Stimulated activated naive CD4-positive, alpha-beta T cell (primary cell): ENCODE measurements at places on chromosomes 6 and 20.

GRCh38 chr6:74689601-74690000, 516.3 kb downstream of the COL12A1 start:
- DNase-seq, result no peak

GRCh38 chr6:169363590-169363989, 109.9 kb upstream of the THBS2 start:
- no peak for DNase-seq

DNA sequence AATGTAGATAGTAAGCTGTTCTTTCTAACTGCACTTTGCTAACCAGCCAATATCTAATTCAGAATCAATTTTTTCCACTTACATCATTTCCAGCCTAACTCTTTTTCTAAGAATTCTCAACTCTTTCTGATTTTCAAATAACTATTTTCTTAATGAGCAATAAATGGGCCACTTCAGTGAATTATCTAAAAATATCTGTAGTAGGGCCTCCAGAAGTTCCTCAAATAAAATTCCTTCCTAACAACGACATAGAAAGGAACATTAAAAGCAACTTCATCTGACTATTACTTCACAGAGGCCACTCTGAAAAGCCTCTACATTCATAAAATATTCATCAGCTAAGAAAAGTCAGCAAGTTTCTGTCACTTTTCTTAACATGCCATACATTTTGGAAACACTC, 4.8 kb downstream of the COL12A1 start:
- no peak for DNase-seq

DNA sequence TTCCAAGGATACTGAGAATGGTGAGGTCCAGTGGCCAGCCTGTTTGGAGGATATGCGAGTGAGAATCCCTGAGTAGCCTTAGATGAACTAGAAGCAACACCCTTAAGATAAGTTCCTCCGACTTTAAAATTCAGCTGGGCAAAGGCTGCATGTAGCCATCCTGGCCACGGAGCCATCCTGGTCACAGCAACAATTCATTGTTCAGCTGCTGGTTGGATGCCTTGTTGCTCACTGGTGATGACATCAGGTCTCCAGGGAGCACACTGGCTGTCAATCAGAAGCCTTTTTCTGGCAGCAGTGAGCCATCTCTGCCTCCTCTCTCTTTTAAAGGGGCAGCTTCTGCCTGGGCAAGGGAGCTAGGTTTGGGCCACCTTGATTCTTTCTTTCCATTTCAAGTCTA, 22.4 kb upstream of the RIMS4 start:
- no peak for DNase-seq

DNA sequence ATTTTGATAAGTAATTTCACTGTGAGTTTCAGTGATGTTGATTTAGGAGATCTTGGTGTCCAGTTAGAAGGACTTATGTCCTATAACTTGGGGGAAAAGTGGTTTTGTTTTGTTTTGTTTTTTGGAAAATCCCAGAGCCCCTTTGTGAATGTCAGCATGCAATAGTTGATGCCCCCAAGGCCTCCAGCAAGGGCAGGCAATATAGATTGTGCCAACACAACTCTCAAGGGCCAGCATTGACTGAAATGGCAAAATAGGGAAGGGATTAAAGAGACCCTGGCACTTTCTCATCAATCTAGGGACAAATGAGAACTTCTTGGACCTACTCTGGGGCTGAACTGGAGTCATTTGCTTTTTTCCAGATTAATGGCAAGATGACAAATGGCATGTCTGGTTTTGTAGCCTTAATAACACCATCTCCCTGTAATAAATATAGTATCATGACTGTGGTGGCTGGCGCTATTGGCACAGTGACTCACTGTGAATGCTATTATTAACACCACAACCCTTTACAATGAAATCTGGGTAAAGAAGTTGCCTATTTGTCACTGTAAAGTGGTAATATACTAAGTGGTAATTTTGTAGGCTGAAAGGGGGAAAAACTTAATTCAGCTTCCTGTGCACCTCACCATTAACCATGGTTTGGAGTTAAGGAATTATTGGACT, 51.8 kb downstream of the ABRACL start:
- no peak for DNase-seq

- peak; percentile 72 for DNase-seq
Observed at GRCh38 chr6:37698264-37699137, 818 bp upstream of the MDGA1 start.

DNA sequence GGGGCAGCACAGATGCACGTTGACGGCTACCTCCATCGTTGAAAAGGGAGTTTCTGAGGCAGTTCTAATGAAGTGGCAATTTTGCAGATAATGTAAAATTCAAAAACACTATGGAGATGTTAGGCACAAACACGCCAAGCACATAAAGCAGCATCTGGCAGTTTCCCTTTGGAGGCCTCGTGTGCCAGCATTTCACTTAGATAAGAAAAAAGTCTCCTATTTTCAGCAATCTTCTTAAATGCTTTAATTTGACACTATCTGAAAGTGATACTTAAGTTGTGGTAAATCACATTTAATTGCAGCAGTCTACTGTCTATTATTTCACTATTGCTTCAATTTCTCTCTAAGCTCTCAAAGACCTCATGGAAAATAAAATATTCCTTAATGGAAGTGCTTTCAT, 125.3 kb upstream of the PROKR2 start:
- DNase-seq, result no peak

DNA sequence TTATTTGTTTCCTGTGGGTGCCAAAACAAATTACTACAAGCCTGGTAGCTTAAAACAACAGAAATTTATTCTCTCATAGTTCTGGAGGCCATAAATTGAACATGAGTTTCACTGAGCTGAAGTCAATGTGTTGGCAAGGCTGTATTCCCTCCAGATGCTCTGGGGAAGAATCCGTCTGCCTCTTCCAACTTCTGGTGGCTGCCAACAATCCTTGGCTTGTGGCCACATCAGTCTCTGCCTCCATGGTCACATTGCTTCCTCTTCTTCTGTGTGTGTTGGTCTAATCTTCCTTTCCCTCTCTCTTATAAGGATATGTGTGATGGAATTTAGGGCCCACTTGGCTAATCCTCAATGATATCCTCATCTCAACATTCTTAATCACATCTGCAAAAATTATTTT, 92.8 kb upstream of the EPB41L1 start:
- DNase-seq, result no peak

DNA sequence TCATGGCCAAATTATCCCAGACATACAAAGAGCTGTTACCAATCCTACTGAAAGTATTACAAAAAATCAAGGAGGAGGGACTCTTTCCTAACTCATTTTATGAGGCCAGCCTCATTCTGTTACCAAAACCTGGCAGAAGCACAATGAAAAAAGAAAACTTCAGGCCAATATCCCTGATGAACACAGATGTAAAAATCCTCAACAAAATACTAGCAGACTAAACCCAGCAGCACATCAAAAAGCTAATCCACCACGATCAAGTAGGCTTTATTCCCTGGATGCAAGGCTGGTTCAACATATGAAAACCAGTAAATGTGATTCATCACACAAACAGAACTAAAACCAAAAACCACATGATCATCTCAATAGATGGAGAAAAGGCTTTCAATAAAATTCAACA, 109.2 kb downstream of the C6orf118 start:
- no peak for DNase-seq

- DNase-seq, result peak; percentile 46
Observed at GRCh38 chr20:47727170-47727880, 58.0 kb downstream of the SULF2 start.

DNA sequence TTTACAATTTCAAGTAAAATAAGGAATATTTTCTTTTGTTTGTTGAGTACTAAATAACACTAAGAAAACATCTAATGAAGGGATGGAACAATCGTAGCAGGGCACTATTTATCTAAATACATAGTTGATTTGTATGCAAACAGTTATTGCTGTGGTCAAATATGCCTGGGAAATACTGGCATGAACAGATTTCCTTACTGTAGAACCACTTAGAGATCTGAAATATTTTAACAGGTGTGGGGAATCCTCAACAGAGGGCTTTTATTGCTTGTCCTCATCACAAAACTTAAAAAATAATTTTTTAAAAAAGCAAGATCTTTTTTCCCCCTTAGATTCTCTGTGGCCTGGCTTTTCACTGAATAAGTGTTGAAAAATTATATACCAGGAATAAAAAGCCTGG, 233.0 kb upstream of the FAM83B start:
- DNase-seq, result no peak

DNA sequence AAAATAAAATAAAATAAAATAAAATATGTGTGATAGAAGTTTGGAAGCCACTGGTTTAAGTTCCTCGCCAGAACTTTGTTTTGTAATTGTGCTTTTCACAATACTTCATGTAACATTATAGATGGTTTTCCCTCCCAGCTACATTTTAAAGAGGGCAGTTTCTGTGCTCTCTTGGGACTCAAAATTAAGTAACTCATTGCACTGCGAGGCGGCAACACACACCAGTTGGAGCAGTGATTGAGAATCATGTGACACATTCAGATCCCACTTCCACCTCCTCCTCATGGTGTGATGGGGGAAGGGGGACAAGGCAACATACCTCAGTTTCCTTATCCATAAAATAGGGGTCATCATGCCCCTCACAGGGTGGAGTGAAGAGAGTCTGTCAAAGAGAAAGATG, 7.5 kb downstream of the C2 start:
- DNase-seq, result no peak

- no peak for DNase-seq
Observed at GRCh38 chr6:136611746-136612145, 61.5 kb upstream of the MAP7 start.

- DNase-seq, result no peak
Observed at GRCh38 chr6:103538381-103538780, 1321.3 kb downstream of the HACE1 start.

GRCh38 chr6:39666706-39667489, 58.3 kb downstream of the KIF6 start:
- no peak for DNase-seq

GRCh38 chr20:53278555-53278954, 306.4 kb downstream of the TSHZ2 start:
- DNase-seq, result no peak

DNA sequence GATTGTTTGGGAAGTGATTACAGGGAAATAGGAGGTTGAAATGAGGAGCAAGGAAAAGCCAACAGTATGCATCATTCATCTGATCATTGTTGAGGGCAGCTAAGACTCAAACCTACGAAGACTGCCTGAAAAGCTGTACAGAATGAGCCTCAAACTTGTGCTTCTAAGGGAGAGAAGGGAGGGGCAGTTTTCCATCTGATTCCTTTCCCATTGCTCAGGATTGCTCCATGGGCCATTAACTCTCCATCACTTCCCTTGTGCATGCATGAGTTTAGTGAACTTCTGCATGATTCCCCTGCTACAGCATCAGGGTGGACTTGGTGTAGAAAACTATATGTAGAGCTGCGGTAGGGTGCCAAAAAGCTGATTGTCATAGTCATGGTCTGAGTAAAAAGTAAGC, 742.7 kb upstream of the SLC35B3 start:
- DNase-seq, result no peak

- DNase-seq, result peak; percentile 79
Observed at GRCh38 chr6:31079656-31080261, 32.6 kb downstream of the C6orf15 start.

GRCh38 chr20:63765082-63765873, 25.7 kb downstream of the SLC2A4RG start:
- no peak for DNase-seq

DNA sequence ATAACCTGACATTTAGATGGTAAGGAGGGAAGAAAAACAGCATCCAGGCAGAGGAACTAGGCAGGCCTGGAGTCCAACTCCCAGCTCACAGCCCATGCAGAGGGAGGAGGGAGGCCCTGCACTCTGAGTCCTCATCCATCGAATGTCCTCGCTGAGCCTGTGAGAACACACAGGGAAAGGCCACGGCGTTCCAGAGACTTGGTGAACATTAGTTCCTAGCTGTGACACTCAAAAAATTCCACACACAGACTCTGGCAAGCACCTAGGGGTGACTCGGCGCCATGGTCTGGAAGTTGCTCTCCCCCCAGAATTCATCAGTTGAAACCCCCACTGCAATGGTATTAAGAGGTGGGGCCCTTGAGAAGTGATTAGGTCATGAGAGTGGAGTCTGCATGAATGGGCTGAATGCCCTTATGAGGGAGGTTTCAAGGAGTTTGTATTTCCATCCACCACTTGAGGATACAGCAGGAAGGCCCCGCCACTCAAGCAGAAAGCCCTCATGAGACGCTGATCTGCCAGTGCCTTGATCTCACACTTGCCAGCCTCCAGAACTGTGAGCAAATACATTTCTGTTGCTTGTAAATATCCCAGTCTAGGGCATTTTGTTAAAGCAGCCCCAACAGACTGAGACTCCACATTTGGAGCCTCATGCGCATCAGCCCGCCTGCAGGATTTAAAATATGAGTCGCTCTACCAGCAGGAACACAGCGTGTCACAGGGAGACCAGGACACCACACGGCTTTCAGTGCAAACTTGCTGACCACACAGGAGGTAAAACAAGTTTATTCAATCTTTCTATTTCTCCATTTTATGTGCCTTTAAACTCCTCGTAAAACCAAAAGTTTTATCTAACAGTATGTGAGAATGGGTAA, 73.9 kb downstream of the WDR27 start:
- DNase-seq, result no peak

DNA sequence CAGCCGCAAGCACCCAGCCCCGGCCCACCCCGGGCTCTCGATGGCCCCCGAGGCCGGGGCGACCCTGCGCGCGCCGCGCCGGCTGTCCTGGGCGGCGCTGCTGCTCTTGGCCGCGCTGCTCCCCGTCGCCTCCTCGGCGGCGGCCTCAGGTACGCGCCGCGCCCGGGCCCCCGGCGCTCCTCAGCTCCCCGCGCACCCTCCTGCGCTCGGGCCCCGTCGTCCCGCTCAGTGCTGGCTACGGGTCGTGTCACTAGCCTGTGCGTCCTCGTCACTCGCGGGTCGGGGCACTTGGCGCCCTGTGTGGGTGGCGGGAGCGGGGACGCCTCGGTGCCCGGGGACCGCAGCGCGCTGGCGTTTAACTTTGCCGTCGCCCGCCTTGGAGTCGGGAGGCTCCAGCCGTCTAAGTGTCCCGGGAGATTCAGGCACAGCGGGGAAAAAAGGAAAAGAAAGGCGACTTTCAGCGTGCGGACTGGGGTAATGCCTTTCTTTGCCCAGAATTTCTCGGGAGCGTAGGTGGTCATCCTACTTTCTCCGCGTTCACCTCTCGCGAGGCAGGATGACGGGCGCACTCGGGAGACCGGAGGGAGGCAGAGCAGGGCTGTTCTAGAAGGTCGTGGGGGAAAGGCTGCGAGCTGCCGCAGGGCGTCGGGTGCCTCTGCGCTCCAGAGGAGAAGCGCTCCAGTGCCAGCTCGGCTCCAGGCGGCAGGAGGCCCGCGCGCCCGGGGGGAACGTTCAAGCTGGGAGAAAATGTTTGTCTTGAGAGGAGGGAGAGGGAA, 545 bp downstream of the FNDC1 start:
- DNase-seq, result no peak

DNA sequence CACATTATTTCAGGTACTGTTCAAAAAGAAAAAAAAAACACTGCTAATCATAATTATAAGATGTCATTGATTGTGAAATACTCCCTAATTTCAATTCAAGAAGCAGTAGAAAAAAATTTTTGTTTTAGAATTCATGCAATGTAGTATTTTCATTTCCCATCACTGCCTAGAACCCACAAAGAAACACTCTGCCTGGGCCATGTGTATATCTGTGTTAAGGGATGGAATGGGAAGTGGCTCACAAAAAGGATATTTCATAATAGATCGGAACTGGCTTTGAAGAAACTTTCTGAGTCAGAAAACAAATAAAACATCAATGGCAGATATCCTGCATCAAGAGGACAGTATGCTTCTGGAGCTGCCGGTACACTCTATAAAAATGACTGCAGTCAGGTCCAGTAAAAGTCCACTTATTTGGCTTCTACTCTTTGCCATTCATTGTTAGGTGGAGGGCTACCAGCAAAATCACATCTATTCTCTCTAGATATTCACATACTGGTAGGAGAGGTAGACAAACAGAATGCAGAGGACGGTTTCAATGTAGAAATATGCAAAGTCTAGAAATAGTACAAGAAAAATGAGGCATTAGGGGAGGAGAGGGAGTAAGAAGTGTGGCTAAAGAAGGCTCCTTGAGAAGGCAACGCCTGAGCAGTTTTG, 135.0 kb upstream of the TNFAIP3 start:
- no peak for DNase-seq
